ENCODE measurements at places on chromosomes 12 and 14.

DNA sequence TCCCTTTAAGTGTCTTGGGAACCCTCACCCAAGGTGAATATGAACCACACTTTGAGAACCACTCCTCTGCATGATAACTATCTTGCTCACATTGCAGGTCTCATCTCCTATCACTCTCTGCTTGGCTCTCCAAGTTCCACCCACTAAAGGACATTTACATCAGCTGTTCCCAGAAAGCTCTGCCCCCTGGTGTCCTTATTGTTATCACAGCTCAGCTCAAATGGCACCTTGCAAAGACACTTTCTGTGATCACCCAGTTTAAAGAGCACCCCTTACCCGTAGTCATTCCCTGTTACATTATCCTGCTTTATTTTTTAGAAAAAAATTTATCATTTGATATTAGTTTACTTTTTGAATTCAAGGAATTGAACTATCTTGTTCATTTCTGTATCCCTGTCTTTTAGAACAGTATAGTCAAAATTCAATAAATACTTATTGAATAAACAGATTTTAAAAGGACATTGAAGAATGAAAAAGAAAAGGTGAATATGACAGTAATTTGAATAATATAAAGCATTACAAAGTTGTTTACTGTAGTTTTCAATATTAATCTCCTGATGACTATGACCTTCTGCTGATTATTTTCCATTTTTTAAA is 20.5 kb upstream of the GUCY2C start:
- peak; percentile 31 for DNase-seq

DNA sequence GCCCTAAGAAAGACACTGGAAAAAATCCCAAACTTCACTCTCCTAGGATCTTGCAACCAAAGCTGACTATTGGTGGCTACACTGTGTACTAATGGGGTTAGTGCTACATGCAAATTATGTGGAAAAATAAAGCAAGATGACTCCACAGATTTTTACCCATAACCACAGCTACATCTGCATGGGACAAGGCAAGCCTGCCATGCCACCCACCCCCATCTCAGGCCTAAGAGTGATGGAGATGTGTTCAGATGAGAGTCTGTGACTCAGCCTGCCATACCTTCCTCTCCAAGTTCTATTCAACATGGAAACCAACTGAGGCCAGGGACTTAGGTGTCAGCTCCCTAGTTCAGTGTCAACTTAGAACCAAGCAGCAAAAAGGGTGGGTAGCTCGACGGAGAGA is 206.2 kb downstream of the PELI2 start:
- DNase-seq = peak; percentile 81

DNA sequence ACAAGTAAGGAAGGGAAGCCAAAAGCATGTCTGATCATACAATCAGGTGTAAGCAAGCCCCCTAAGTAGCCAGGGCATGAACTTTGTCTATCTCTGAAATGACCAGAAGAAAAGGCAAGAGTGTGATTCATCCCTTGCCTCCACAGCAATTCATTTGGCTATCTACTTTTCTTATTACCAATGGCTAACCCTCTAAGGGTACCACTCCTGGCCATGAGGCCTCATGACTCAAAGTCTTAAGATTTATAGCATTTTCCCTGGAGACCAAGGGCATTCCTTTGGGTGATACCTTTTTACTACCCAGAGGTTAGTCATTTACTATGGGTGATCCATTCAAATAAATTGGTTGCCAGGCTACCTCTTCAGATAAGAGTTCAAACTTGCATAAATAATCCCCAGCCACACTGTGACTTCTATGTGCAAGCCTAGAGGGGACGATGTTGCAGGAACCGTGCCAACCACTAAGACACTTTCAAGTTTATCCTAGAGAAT is 1.5 kb upstream of the LGALS3 start:
- DNase-seq = no peak

GRCh38 chr12:91889910-91890309 is 255.7 kb downstream of the BTG1 start:
- DNase-seq = no peak

- DNase-seq = no peak
Observed at GRCh38 chr12:96108321-96108720, 72.9 kb upstream of the LTA4H start.

- no peak for DNase-seq
Observed at GRCh38 chr14:67440513-67440912, 28.5 kb upstream of the PLEK2 start.

- DNase-seq = no peak
Observed at GRCh38 chr12:97363693-97364092, 98.9 kb upstream of the RMST start.

- peak; percentile 79 for DNase-seq
Observed at GRCh38 chr12:27615331-27615891, 80.8 kb upstream of the REP15 start.

DNA sequence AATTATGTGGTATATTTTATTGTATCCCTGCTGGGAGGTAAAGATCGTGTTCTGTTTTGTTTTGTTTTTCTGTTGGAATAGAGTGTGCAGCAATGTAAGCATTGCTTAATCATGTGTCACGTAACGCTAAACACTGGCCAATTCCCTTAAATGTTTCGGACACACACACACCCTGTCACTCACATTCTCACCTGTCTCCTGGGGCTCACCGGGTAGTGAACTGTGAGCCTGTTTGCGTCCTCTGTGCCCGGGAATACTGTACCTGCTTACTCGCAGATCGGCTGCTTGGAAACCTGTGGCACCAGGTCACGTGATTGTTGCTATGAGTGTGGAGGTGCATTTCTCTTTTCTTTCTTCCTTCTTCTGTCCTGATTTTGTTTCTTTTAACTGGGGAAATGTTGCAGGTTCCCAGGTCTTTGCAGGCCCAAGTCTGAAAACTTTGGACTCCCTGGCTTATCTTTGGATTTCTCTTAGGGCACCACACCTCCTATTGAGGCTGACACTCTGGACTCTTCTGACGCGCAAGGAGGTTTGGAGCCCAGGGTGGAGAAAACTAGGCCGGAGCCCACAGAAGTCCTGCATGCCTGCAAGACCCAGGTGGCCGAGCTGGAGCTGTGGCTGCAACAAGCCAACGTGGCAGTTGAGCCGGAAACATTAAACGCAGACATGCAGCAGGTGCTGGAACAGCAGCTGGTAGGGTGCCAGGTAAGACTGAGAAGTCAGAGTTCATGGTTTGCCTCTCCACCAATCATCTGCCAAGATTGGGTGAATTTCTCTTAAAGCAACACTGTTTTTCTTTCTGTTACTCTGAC is 181.1 kb downstream of the ESR2 start:
- DNase-seq = no peak

- peak; percentile 95 for DNase-seq
Observed at GRCh38 chr14:50955373-50956043, 11.2 kb upstream of the PYGL start.

DNA sequence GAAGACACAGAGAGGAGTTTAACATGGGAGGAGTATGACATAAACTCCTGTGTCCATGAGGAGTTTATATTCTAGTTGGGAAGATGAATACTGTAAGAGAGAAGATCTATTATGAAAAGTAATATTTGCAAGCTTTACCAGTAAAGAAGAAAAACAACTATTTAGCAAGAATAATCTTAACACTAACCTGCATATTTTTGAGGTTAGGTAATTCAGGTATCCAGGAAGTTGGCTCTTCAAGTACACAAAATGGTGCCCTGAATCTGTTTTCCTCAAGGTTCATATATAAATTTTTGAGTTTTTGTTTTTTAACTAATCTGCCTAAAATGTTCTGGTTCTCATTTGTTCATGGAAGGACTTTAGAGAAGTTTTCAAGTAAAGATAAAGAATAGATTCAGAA is 33.9 kb upstream of the KCNMB4 start:
- DNase-seq = no peak

- DNase-seq = peak; percentile 71
Observed at GRCh38 chr12:12333407-12334366, 16.4 kb downstream of the MANSC1 start.

DNA sequence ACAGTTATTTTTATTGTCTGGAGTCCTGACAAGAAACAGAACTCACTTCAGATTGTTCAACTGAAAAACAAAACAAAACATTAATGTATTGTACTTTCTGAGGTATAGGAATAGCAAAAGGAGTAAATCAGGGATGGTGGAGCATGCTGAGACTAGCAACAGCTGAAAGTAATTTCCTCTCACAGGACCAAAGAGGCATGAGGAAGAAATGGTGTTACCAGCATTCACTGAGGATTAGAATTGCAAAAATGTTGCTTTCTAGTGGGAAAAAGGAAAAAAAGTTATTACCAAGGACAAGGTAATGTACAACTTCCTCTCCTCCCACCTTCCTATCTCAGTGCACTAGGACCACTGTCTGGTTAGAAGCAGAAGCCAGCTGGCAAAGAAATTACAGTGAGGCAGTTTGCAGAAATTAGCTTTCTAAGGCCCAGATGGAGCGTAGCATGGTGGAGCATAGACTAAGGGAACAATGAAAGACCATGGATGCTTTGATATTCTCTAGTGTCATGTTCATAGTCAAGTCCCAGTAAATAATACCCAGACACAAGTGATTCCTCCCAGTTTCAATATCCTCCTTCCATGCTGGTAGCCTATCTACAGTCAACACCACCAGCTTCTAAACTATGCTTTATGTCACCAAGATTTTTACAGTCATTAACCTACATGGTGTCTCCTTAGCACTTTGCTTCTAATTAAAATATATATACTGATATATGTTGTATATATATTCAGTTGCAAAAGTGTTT is 133.7 kb upstream of the DCN start:
- DNase-seq = peak; percentile 26

- no peak for DNase-seq
Observed at GRCh38 chr14:105711044-105711620, 184.7 kb downstream of the TMEM121 start.

- no peak for DNase-seq
Observed at GRCh38 chr12:40248585-40249297, 23.9 kb downstream of the LRRK2 start.

DNA sequence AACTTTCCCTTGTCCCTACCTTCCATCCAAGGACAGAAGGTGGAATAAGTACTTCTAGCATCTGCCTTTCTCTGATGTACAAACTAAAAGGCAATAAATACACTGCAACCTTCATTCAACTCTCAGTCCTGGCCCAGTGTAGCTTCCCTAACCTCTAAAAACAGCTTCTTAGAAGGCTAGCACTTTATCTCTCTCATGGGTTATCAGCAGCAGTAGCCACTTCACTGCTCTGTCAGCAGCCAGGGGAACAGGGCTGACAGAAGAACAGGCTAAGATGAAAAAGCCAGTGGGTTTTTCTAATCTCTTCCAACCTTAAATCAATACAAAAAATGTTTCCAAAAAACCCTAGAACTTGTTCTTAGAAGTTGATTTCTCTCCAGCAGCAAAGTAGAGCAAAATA is 13.2 kb downstream of the BAZ2A start:
- no peak for DNase-seq

DNA sequence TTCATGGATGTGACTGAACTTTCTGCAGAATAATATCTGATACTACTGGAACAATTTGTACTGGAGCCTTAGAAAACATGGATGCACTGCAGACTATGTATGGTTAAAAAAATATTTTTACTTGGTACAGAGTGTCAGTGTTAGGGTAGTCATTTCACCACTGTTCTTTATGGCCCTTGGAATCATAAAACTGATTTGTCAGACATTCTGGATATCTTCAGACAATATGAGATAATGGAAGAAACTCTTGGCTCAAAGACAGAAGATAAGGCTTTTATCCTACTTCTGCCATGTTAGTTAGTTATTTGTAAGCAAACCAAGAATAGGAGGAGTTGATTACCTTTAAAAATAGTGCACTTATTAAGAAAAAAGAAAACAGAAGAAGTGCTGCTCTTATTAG is 209.4 kb downstream of the LRIG3 start:
- no peak for DNase-seq

- DNase-seq = no peak
Observed at GRCh38 chr14:80536456-80536855, 325.2 kb upstream of the DIO2 start.

- DNase-seq = no peak
Observed at GRCh38 chr14:94328196-94328595, 5.1 kb upstream of the SERPINA6 start.

DNA sequence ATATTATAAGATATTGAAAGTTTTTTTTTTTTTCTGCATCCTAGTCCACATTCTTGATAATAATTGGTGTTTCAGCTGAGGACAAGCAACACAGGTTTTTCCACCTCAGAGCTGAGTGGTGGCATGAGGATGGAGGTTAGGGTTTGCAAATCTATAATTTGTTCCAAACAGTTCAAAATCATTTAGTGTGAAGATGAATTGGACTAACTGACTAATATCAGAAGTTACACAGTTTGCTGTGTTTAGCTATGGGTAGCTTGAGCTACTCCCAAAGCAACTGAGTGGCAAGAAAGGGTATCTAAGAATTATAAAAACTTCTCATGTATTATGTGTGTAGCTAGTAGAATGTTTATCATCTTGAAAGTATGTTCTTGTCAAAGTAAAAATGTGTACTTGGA is 17.1 kb downstream of the EID3 start:
- DNase-seq = no peak

DNA sequence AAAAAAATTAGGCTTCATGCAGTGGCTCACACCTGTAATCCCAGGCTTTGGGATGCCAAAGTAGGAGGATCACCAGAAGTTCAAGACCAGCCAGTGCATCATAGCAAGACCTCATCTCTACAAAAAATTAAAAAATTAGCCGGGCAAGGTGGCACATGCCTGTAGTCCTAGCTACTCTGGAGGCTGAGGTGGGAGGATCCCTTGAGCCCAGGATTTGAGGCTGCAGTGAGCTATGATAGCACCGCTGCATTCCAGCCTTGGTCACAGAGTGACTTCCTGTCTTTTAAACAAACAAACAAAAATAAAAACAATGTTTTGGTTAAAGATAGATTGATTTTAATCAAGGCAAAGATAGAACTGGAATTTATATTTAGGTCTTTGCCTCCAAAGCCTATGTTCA is 60.6 kb downstream of the WNK1 start:
- no peak for DNase-seq

DNA sequence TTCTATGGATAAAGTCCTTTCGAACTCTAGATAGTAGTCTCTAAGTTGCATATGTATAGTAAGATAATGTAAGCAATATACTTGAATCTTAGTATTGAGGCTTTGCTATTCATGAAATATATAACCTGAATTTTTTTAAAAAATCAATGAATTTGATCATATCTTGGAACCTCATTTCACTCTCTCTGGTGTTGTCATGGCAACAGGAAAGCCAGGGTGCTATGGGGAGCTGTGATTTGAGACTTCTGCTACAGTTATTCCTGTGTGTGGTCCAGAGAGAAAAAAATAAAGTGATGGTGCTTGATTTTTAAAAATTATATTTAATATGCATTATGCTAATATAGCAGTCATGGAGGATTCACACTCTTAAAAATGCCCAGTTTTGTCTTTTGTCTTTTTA is 508.0 kb downstream of the SNAPC1 start:
- no peak for DNase-seq

DNA sequence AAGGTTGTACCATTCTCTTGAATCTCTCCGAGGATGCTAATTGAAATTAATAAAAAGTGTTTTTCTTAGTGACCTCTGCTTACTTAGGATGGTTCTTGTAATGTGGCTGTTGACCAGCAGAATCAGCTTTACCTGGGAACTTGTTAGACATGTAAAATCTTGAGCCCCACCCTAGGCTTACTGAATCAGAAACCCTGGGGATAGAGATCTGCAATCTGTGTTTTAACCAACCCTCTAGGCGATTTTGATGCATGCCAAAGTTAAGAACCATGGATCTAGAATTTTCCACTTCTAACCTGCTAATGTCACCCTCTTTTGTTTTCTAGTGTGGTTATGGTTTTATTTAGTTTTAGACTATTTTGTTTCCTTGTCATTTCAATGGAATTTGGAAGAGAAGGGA is 6.5 kb downstream of the NUBPL start:
- DNase-seq = no peak
